ENCODE measurements at places on chromosomes 13 and 19.

DNA sequence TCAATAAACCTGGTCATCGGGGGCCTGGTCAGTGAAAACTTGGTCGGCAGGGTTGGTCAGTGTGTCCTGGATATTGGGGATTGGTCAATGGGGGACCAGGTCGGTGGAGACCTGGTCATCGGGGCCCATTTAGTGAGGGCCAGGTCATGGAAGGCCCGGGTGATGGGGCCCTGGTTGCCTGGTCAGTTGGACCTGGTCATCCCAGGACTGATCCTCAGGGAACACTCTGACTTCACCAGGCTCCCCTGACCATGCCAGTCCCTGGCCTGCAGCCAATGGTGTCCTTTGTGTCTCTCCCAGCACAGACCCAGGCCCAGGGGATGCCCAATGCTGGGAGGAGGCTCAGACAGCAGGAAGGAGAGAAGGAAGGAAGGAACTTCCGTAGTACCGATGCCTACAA, 42.1 kb upstream of the TPM4 start:
- no peak for DNase-seq

DNA sequence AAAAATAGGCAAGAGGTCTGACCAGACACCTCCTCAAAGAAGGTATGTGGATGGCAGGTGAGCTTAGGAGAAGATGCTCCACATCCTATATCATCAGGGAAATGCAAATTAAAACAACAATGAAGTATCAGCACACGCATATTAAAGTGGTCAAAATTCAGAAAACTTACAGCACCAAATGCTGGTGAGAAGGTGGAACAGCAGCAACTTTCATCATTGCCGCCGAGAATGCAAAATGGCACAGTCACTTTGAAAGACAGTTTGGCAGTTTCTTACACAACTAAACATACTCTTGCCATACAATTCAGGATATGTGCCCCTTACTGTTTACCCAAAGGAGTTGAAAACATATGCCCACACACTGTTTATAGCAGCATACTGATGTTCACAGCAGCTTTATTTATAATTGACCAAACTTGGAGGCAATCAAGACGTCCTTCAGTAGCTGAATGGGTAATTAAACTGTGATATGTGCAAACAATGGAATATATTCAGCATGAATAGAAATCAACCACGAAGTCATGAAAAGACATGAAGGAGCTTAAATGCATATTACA, 22.5 kb downstream of the OR10H4 start:
- DNase-seq: no peak

GRCh38 chr19:31781542-31781941, 432.3 kb upstream of the TSHZ3 start:
- no peak for DNase-seq

GRCh38 chr13:37986811-37987210, 117.2 kb upstream of the TRPC4 start:
- DNase-seq: no peak

DNA sequence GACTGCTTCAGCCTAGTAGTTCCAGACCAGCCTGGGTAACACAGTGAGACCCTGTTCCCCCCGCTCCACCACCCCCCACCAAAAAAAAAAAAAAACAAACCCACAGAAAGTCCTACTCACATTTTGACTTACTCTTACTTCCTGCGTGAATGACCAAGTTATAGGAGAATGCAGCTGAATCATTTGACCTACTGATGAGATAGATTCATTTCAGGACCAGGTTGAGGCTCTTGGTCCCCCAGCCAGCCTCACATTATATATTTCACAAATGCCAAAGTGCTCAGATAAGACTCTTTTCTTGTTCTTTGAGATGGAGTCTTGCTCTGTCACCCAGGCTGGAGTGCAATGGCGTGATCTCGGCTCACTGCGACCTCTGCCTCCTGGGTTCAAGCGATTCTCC, 70.2 kb downstream of the KLF5 start:
- no peak for DNase-seq

DNA sequence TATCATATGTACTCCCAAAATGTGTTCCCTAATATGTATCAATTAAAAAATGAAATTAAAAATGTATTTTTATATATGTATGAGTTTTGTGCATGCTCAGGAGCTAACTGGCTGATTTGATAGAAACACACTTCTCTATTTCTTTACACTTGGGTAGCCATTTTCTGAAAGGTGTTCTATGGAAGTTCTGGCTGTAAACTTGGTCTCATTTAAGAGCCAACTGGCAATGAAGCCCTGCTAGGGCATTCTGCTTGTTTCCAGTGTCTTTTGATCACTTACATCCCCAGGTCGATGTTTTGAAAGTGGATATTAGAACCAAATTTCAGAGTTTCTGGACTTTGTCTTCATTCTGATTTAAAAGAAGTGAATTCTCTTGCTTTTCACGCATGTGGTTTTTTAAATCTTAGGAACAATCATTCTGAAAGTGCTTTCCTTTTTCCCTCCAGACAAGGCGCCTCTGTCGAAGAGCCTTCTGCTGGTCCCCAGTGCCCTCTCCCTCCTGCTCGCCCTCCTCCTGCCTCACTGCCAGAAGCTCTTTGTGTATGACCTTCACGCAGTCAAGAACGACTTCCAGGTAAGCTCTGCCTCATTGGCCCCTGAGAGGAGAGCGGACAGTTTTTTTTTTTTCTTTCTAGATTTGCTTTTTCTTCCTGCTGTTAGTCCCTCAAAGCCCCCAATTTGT, 20.1 kb downstream of the GPR18 start:
- DNase-seq: no peak

GRCh38 chr19:7427944-7428343, 60.9 kb downstream of the PEX11G start:
- DNase-seq: no peak

DNA sequence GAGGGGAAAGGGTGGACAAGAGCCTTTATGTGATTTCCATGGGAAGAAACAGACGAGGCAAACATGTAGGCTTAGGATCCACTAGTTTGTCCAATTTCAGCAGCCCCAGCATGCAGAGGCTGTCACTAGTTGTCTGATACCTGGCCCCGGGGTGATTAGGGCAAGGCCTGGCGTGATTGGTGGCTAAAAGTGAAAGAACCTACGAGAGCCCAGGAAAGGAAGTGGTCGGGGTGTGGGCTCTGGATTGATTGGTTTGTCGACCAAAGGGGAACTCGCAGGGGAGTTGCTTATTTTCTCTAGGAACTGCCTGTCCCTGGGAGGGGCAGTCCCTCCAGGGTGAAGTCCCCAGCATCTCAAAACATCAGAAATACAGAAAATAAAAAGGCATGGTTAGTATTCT, 64.2 kb upstream of the UQCRFS1 start:
- DNase-seq: no peak

DNA sequence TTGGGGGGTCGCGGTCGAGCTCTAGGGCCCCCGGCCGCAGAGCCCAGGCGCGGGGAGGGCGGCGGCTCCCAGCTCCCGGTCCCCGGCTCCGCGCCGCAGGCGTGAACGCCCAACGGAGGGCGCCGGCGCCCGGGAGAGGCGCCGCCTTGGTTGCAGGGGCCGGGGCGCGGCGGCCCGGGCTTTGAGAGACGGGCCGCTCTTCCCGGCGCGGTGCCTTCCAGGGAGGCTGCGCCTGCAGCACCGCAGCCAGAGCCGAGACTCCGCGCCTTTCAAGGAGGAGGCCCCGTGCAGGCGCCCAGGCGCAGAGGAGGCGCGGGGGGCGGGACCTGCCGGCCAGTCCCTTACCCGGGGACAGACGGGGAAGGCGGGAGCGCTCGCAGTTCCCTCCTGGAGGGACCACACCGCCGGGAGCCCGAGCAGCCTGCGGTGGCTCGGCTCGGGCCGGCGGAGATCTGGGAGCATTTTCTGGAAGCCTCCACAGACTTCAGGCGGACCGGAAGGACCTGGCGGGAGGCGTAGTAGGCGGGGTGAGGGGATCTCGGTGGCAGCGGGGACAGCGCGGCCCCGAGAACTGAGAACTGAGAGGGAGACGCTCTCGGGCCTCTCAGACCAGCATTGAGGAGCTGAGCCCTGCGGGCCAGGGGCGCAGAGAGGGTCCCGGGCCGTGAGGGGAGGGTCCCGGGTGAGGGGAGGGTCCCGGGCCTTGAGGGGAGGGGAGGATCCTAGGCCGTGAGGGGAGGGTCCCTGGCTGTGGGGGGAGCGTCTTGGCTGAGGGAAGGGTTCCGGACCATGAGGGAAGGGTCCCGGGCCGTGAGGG, 25.5 kb upstream of the MCF2L start:
- no peak for DNase-seq

DNA sequence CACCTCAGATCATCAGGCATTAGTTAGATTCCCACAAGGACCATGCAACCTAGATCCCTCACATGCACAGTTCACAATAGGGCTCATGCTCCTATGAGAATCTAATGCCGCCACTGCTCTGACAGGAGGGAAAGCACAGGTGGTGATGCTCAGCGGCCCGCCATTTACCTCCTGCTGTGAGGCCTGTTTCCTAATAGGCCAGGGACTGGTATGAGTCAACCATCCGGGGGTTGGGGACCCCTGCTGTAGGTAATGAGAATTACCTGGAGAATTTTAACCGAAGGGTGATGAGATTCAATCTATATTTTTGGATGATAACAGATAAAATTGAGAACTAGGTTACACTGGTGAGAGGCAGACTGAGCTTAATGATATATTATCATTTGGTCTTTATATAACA, 101.4 kb downstream of the LACC1 start:
- DNase-seq: no peak

DNA sequence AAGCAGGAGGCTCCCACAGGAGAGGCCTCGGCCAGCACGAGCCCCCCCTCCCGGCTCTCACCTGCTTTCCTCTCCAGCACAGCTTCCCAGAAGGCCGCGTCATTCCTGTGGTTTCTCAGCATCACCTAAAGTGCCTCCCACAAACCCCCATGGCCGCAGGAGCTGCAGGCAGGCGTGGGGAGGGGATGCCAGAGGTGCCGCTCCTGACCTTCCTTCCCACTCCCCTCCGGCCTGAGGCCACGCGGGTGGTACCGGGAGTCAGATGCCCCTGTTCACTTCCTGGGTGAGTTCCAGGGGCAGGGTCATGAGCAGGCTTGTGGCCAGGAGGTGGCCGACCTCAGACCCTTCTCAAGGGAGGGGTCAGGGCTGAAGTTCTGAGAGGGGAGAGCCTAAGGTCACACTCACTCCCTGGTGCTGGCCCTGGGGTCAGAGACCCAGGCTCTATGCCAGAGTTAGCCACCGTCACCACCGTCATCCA, 14.4 kb upstream of the NPAS1 start:
- DNase-seq: no peak

DNA sequence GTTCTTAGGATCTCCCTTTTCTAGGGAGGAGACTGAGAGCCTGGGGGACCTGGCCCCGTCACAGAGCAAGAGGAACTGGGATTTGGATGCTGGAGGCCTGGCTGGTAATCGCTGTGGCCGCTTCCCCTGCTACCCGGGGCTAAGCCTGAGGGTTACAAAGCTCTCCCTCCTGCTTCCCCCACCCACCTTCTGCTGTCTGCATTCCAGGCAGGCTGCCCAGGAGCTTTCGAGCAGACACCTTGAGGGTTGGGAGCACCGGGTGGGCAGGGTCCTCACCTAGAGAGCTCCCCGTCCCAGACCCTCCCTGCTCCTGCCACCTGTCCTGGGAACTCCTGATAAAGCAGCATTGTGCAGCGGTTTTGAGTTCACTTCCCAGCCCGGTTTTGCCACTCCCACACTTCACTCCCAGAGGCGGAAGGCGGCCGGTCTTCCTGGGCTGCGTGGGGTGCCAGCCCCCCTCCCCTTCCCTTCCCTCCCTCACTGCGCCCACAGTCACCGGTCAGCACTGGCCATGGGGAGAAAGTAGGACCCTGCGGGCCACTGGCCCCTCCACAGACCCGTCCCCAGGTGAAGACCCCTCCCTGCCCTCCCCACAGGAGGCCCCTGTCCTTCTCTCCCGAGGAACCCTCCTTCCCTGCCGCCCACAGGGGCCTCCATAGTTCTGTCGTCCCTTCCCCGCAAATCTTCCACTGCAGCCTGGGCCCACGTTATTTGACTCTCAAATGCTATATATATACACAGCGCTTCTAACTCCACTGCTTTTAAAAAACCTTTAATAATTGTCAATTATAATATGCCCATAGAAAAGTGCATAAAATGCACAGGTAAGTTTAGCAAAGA, 8.1 kb downstream of the PAK4 start:
- DNase-seq: no peak

DNA sequence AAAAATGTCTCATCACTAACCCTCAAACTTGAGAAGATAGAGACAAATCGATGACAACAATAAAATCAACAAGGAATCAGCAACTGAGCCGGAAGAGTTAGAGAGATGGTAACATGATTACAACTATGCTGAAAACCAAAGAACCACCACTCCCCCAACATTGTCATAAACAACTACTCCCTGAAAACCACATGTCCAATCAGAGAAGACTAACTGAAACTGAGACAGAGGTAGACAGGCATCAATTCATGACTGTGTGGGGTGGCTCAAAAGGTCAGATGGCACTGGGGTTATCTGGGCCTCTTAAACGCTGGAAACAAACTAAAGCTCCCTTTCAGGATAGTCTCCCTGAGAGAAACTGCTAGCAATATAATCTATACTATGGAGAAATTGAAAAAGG, 488.8 kb downstream of the KCTD12 start:
- no peak for DNase-seq

DNA sequence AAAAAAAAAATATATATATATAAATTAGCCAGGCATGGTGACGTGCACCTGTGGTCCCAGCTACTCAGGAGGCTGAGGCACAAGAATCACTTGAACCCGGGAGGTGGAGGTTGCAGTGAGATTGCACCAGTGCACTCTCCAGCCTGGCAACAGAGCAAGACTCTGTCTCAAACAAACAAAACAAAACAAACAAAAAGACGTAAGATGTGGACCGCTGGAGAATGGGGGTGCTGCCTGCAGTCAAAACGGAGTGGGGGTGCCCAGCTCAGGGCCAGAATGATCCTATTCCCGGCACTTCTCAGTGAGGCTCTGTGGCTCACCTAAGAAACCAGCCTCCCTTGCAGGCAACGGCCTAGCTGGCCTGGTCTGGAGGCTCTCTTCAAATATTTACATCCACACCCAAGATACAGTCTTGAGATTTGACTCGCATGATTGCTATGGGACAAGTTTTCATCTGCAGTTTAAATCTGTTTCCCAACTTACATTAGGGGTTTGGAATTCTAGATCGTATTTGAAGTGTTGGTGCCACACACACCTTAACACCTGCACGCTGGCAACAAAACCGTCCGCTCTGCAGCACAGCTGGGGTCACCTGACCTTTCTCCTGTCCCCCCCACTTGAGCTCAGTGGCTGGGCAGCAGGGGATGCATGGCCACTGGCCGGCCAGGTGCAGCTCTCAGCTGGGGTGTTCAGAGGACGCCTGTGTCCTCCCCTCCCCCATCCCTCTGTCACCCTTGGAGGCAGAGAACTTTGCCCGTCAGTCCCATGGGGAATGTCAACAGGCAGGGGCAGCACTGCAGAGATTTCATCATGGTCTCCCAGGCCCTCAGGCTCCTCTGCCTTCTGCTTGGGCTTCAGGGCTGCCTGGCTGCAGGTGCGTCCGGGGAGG, at the start of gene F7:
TSS of gene F7 (plus strand) at position 760 of the 889 bp plus-strand sequence. CDS start at position 811, 51 bp downstream.
- no peak for DNase-seq

- no peak for DNase-seq
Observed at GRCh38 chr13:46383383-46383782, 3.7 kb downstream of the RUBCNL start.
